ENCODE measurements at places on chromosomes 2 and 18.

- DNase-seq: no peak
Observed at GRCh38 chr2:241603686-241604085, 33.3 kb downstream of the THAP4 start.

DNA sequence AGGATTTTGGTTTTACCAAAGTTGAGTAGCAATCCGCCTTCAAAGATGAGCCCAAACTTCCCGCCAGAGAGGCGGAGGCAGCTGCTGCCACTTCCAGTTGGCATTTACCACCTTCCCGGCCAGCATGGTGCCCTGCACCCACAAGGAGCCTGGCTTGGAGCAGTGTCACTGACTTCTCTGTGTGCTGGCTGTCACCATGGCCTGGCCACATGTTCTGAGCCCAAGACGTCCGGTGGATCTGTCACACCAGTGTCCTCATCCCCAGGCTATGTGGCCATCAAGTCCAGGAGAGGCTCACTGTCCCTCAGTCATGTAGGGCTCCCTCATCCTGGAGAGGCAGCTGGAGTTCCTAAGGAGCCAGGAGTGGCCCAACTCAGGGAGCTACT lies 100.6 kb downstream of the ACKR3 start:
- no peak for DNase-seq

DNA sequence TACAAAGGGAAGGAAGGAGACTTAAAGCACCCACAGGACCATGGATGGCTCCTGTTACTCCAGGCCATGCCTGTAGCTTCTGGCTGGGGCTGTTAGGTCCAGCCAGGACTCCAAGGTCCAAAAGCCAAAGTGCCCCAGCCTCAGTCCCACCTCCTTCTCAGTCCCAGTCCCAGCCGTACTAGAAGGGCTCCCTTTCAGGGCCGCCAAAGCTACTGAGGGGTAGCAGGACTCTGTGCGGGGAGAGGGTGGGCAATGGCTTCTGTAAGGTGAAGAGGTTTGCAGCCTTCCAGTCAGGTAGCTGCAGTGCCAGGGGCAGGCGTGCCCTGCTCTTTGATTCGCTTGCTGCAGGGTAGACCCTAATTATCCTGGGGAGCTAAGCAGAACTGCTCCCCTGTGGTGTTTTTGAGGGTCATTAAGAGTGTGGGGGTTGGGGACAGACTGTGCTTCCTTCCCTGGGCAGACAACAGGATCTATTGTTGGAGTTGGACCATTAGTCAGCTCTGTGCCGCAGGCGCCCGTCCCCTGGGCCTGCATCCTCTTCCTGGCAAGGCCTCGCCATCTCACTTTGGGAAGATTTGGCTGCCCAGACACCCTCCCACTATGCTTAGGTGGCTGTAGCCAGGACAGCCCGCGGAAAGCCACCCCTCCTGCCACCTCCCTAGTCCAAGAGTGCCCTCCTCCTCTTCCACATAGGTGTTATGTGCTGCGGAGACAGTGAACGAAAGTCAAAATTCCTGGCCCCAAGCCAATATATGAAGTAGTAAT lies 118.8 kb downstream of the ZBTB7C start:
- DNase-seq: no peak

- no peak for DNase-seq
Observed at GRCh38 chr2:224819075-224819474, 102.9 kb upstream of the CCDC195 start.

DNA sequence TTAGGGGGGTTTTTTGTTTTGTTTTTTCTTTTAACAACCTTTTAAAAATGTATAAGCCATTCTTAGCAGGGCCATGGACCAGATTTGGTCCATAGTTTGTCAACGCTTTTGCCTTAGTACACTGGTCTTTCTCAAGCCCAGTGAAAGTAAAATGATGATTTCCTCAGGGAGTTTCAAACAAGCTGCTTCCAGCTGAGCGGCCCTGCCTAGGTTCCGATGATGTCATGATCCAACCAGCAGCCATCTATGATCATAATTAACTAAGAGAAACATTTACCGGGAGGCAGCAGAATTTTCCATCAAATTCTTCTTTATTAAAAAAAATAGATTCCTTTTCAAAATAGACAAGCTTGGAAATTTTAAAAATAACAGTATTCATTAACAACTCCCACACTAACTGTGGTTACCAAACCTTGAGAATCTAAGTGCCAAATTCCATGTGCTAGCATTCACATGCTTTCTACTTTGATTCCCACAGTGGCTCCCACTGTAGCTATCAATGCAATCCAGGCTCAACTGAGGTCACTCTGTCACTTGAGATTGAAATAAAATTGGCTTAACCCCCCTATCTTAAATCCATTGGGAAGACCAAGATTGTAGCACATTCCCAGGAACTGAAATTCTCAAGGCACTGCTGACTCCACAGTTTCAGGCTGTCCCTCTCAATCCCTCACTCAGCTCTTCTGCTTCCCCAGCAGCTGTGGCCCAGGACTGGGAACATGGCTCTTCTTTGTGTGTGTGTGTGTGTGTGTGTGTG lies 148.9 kb downstream of the RNF152 start:
- DNase-seq: no peak

DNA sequence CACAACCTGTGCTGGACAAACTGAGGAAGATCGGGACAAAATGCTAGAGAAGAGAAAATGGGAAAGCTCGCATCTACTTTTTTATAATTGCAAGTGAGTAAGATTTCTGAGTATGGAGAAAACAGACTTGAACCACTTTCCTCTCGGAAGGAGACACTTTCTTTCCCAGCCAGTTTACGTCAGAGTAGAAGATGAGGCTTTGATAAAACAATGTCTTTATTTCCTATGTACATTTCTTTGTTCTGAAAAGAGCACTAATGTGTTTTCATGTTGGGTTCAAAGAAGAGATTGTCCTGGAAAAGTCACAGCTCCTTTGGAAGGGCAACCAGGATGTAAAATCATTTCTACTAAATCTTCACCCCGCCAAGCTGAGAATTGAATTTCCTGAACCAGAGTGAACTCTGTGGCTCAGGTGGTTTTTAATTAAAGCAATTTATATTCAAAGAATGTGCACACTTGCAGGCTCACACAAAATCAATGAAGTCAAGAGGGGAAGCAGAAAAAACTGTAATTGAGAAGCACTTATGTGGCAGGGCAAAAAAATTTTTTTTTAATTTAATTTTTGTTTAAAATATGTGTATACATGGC lies 23.4 kb upstream of the ITGA6 start:
- no peak for DNase-seq

DNA sequence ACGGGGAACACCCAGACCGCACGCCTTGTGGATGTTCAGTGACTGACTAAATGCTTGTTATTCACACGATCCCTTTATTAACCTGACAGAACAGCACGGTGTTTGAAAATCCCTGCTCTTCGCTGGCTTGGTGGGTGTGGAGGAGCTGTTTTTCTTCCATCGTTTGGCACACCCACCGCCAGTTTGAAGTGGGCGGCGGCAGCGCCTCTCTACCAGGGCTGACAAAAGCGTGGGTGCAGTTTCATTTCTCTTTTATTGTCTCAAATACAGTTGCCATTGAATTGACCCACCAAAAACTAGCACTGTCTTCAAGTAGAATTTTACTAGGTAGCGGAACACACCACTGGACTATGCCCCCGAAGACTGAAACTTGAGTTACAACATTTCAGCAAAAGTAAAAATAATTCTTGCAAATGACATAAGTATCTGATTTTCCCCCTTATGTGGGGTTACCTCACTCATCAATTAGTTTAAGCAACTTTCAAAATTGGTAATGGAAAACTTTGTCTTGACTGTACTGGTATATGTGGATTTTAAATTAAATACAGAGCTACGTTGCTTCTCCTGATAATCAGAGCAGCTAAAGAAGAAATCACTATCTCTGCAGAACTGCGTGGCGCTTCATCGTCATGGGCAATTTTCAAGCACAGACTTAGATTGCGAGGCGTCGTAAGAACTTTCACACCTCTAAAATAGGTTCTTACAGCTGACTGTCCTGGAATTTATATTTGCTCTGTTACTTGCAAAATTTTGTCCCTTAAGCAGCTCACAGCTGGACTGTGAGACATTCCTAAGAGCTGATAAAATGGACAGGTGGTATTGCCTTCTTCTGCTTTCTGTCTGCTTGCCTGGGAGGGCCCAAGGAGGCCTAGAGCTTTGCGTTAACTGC lies 60.9 kb downstream of the LDLRAD4 start:
- no peak for DNase-seq

- DNase-seq: peak; percentile 11
Observed at GRCh38 chr2:128317181-128317898, 1.3 kb downstream of the HS6ST1 start.

- DNase-seq: no peak
Observed at GRCh38 chr18:58269931-58270330, 225.9 kb downstream of the NEDD4L start.

- DNase-seq: no peak
Observed at GRCh38 chr2:34909992-34910705, 1311.0 kb upstream of the FAM98A start.

DNA sequence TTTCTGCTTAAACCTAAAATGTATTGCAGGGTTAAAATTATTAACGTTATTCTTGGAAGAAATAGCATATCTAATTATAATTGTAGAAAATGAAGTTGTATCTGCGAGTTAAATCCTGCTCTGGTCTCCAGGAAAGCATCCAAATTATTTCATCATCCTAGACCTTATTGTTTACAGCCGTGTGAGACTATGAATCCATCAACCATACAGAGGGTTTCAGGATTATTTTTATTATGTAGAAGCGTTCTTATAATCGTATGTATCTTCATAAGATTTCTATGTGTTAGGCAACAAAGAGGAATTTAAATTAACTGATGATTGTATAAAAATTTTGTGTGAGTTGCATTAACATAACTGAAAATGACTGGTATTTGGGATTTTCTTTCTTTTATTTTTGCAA lies 14.5 kb upstream of the DSC3 start:
- no peak for DNase-seq

- no peak for DNase-seq
Observed at GRCh38 chr2:100437751-100438150, 20.3 kb upstream of the CHST10 start.

GRCh38 chr2:168320267-168320666 lies 72.9 kb upstream of the STK39 start:
- no peak for DNase-seq

- no peak for DNase-seq
Observed at GRCh38 chr2:95032341-95032740, 6.8 kb downstream of the MAL start.

- DNase-seq: no peak
Observed at GRCh38 chr2:192004188-192004963, 157.5 kb upstream of the CAVIN2 start.

DNA sequence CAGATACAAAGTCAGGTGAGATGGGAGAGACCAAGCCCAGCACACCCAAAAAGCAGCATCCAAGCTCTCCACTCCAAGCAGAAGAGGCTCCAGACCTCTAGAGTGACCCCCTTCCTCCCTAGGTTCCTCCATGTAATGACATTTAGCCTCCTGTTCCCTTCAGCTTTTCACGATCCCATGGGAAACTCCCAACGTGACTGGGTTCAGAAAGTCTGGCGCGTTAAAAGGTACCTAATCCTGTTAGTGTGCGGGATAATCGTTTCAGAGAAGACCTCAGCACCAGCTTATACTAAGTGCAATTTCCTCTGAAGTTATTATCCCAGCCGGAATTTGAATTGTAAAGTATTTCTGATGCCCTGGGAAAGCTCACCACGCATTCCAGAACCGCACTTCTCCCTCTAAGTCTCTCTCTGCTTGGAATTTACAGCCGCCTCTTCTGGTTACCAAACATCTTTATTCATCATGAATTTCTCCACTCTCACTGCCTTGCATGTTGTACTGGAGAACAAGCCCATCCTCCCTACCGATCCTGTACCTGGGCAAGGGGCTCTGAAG lies 46.9 kb downstream of the CCBE1 start:
- DNase-seq: no peak

GRCh38 chr18:35827275-35827902 lies 145.1 kb upstream of the RMP24 start:
- no peak for DNase-seq

GRCh38 chr2:20439503-20439902 lies 7.4 kb upstream of the RHOB start:
- no peak for DNase-seq

DNA sequence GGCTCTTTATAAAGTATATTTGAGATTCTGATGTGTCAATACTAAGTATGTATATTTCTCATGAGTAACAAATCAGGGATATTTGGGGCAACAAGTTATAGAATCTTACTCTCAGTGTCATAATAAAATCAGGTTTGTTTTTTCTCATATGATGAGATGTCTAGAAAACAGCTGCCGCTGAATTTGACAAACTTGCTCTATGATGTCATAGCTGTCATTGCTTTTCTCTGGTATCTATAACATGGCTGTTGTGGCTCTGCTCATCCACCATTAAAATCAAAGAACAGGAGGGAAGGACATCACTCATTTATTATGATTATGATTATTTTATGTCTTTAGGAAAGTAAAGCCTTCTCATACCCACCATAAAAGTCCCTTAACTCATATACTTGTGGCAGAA lies 417.2 kb upstream of the LRRTM4 start:
- no peak for DNase-seq

- DNase-seq: no peak
Observed at GRCh38 chr2:112077814-112078213, 22.7 kb downstream of the TMEM87B start.

- no peak for DNase-seq
Observed at GRCh38 chr2:106153781-106154180, 40.3 kb downstream of the UXS1 start.

DNA sequence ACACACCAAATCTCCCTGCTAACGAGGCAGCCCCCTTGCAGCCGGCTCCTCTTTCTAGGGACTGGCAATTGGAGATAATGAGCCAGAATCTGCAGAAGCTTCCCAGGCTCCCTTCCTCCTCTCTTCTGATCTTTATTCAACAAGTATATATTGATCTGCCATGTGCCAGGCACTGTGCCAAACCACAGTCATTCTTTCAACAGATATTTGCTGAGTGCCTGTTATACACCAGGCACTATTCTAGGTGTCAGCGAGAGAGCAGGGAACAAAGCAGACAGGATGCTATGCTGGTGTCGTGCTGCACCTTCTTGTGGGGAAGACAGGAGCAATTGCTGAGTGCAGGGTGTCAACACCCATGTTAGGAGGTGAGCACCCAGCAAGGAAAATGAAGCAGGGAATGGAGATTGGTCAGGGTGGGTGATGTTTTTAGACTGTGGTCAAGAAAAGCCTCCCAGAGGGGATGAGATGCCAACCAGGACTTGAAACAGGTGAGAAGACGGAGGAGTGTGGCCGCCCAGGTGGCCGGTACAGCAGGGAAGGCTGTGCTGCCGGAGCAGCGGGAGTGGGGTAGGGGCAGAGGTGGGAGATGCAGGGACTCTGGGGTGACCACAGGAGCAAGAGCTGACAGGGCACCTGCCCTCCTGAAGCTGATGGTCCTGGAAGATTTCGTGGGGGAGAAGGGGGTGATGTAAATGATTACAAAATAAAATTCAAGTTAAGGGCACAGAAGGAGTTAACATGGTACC lies 307.6 kb upstream of the RAB12 start:
- no peak for DNase-seq

GRCh38 chr2:119108186-119108585 lies 50.4 kb downstream of the C1QL2 start:
- DNase-seq: no peak

Measured in SW480 (cell line).